Stimulated activated naive CD4-positive, alpha-beta T cell treated with Interleukin-2 at 50 U/mL for 16 hours (primary cell): ENCODE measurements at places on chromosomes 3 and 15.
A peak's percentile ranks its signal among the peaks of the same experiment; 100 is the strongest.

- DNase-seq, result no peak
Measured at GRCh38 chr3:63652066-63652725, at the start of gene SNTN. Gene SNTN, plus strand, starts transcription at chr3:63652675. Its CDS starts 13 bp downstream, at chr3:63652688.

DNA sequence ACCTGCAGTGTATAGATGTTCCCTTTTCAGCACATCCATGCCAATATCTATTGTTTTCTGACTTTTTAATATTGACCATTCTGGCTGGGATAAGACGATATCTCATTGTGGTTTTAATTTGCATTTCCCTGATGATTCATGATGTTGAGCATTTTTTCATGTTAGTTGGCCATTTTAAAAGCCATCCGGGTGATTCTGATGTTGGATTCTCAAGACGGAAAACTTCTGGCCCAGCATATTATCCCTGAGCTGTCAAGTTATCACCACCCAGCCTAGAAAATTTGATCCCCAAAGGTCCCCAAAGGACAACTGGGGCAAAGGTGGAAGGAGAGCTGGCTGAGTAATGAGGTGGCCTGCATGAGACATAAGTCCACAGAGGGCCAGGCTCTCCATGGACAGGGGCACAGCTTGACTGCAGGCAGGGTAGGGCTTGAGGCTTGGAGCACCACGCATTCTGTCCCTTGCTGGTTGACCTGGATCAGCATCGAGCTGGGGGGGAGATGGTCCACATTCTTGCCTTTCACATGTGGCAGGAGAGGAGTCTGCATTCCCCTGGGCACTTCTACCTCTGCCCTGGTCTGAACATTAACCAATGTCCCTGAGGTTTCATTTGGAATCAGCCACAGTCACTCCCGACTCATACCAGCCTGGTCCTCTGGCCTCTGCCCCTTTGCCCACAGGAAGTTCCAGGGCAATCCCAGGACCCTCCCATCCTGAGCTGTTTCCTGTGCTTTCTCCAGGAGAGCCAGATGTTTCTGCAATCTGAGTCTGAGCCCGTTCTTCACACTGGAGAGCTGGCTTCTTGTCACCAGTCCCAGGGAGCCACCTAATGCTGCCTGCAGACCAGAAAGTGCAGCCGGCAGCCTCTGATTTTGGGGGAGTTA lies 69.2 kb downstream of the ISG20 start:
- no peak for DNase-seq

DNA sequence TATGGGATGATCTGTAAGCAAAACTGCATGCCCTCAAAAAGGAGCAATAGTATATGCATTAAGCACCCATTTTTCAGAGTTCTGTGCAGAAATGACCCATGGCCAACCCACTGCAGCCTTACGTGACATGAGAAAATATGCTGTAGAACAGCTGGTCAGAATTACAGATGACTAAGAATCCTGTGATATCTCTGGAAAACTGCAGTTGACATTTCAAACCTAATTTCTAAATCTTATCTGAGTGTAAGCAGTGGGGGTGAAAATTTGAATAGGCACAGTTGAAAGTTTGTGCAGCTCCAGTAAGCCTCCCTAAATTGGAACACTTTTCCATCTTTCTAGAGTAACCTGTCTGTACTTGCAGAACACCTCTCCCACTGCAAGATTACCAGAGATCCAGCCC lies 28.7 kb upstream of the COL6A6 start:
- no peak for DNase-seq

- no peak for DNase-seq
Measured at GRCh38 chr3:24396338-24396737, 98.3 kb downstream of the THRB start.

DNA sequence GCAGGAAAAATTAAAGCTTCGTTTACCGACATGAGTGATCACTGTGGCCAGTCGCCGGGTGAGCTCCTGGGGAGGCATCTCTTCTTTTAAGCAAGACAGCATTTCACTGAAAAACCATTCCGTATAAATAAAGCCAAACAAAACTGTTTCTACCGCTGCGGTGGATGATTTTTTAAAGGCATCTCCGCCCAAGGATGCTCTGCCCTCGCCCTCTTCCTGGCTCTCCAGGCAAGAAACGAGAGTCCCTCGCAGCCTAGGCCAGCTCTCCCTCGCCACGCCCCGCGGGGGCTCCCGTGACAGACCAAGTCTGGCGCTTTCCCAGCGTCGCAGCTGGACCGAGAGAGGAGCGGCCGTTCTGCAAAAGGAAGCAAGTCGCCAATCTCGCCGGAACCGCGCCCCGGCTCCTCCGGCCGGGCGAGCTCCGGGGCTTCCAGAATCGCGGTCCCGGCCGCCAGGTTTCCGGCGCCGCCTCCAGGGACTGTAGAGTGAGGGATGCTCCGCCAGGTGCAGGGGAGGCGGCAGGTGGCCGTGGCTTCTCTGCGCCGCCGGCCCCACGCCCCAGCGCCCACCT lies 458 bp downstream of the MCF2L2 start:
- DNase-seq, result peak; percentile 6

DNA sequence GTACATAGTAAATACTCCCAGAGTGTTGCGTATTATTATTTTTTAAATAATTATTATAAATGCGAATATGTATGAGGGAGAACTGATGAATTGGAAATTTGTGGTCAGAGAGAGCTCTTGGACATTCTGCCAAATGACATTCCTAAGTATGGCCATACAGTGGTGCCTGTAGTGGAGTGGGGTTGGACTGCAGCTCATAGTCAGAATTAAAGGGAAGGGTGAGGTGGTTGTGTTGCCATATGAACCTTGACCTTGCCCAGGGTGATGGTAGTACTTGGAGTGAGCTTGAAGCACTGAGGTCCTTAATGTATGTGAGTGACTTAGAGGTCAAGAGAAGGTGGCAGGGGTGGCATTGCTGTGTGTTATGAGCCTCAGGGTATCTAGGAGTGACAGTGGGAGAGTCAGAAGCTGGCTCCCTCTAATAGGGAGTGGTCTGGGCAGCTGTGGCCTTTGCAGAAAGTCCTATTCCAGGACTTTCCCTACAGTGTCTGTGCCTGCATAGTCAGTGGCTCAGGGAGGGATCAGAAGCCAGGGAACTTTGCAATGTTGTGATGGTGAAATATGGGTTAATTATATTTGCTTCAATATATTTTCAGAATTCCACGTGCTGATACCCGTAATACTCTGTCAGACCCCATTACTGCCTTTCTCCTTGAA lies 26.2 kb downstream of the PDE8A start:
- DNase-seq, result no peak

- no peak for DNase-seq
Measured at GRCh38 chr3:7086417-7086816, 225.5 kb downstream of the GRM7 start.

GRCh38 chr15:83848315-83849050 lies 194.6 kb downstream of the ADAMTSL3 start:
- DNase-seq, result no peak

- no peak for DNase-seq
Measured at GRCh38 chr3:57256844-57257243, 29.3 kb downstream of the APPL1 start.

- DNase-seq, result no peak
Measured at GRCh38 chr3:126852511-126852910, 130.4 kb upstream of the PLXNA1 start.

- DNase-seq, result no peak
Measured at GRCh38 chr3:117282566-117282965, 573.0 kb downstream of the TUSC7 start.

- peak; percentile 43 for DNase-seq
Measured at GRCh38 chr15:45205192-45205591, 17.4 kb upstream of the SHF start.

DNA sequence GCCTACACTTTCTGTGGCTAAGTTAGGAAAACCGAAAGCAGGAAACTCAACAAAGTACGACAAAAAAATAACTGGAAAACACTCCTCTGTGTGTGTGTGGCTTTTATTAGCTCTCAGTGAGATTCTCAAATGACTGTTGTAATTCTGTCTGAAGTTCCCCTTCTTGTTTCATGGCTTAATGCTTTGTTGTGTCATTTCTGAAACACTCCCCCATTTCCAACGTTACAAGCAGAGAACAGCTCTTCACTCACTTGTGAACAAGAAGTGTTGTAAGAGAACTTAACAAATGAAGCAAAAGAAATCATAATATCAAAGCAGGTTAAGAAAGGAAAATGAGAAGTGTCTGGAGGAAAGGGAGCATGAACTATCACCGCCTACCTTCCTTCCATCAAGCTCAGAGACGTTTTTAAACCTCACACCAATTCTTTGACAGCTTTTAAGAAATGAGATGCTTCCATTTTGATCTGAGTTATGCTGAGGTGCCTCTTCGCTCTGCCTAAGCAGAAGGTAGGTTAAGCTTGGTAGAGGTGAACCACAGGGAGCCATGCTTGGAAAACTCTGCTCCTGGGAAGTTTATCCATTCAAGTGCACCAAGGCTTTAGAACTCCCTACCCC lies 12.4 kb upstream of the SEC62 start:
- DNase-seq, result no peak

DNA sequence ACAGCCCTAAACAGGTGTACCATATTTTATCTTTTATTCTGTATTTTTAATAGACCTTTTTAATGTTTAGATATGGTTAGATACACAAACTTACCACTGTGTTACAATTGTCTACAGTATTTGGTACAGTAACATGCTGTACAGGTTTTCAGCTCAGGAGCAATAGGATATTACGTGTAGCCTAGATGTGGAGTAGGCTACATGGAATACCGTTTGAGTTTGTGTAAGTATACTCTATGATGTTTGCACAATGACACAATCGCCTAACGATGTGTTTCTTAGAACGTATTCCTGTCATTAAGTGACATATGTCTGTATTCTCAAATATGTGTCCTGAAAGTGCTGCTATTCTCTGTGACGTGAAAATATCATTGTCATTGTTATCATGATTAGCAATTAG lies 62.6 kb downstream of the MFSD1 start:
- DNase-seq, result no peak

- DNase-seq, result no peak
Measured at GRCh38 chr3:110519071-110519470, 552.5 kb upstream of the NECTIN3 start.

GRCh38 chr15:72278737-72279136 lies 6.4 kb upstream of the PARP6 start:
- no peak for DNase-seq

DNA sequence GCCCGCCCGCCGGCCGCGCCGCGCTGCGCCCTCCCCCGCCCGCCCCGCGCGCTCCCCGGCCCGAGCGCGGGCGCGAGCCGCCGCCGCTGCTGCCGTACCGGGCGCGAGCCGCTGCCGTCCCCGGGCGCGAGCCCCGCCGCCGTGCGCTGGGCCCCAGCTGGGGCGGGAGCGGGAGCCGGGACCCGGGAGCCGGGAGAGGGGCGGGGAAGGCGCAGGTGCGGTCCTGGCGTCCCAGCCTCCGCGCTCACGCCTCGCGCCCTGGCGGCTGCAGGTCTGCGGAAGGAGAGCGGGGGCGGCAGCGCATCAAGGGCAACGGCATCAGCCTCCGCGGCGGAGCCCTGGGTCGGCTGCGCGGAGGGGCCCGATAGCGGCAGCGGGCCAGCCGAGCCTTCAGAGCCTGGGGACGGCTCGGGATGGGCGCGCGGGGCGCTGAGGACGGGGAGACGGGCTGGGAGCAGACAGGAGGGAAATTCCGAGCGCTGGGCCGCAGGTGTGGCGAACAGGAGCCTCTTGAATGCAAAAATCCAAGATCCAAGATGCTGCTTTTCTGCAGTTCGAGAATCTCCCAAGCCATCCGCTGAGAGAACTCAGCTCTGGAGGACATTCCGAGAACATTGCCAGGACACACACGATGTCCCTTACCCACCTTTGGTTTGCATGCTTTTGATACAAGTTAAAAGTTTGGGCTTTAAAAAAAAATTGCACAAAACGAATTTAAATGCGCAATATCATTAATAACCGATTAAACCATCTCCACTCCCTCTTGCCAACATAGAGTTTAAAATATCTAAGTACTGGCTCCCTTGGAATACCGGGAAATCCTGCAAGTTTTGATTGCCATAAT lies 251.1 kb downstream of the TJP1 start:
- no peak for DNase-seq

DNA sequence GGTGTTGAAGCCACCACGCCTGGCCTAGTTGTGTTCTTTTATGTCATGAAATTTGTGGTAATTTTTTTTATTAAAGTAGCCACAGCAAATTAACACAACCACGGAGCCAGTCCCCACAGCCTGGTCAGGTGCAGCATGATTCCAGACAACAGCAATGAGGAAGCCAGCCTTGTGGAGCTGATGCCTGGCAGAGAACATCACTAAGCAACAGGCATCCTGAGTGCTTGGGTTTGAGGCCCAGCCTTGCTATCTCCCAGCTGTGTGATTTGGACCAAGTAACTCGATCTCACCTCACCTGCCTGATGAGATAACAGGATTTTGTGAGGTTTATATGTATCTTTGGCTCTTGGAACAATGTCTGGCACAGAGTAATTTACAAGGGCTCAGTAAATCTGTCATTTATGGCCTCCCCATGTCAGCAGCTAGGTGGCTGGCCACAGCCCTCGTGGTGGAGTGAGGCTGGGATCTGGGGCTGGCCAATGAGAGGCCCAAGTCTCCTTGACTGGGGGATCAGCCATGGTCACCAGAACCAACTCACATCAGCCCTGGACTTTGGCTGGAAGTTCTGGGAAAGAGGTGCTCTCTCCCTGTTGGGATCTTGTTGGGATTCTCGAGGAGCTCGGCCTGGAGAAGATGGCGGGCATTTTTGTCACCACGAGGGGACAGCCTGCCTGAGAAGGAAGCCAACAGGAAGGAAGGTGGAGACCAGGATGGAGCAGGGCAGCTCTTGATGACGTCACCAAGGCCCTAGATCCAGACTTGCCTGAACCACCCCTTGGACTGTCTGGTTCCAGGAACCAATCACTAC lies 22.8 kb upstream of the FLNB start:
- DNase-seq, result no peak

DNA sequence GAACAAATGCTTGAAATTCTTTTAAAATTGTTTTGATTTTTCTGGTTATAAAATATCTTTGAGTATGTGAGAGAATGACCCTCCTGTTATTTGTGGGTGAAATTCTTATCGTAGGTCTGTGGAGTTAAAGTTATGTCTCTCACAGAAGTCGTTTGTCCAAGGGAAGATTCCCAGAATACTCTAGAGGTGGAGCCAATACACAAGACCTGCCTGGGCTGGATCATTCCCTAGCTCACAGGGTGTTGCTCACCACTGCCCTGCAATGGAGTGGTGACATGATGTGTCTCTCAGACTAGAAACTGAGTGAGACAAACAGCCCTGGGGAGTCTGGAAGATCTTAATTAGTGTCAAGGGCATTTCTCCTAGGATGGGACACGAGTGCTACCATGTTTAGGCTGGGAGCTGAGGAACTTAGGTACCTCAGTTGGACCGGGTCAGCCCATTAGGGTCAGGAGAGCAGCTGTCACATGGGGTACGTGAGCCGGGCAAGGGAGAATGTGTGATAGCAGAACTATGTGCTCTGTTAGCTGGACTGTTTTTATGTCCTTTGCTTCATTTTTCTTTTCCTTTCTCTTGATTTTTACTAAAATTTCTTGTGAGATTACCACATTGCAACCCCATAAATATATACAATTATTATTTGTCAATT lies 53.6 kb upstream of the MYO5C start:
- no peak for DNase-seq
